ENCODE measurements at places on chromosomes 1 and 21. TPM values are rescaled to one million over a fixed set of nuclear protein-coding genes. Genes with fewer than 3 reads are reported as not detected.

The CCDC181 gene
- total RNA-seq: 0.47 TPM

The TRIM63 gene
- total RNA-seq: 0.09 TPM

The OPTC gene
- total RNA-seq: 0.09 TPM

The RHOU gene
- total RNA-seq: 8.8 TPM

The S100A1 gene
- 0.76 TPM for total RNA-seq

The CITED4 gene
- 1.3 TPM for total RNA-seq

- H3K36me3 ChIP-seq: no peaks in the 10 kb centered on the region
- H3K4me3 ChIP-seq: peak within 1 kb of the TSS; percentile 35
- DNase-seq: peak; percentile 51
- no peak within 1 kb of the TSS for H3K27ac ChIP-seq
- H3K27me3 ChIP-seq: peaks cover 64% of the 10 kb centered on the region
These were observed at the start of gene KDF1 for GRCh38 chr1:26959722-26960624. Gene KDF1 (minus strand): TSS chr1:26960468. CDS start chr1:26952380, 8,088 bp downstream.

GRCh38 chr1:36565576-36566501, 83.1 kb upstream of the CSF3R start:
- no peaks in the 10 kb centered on the region for H3K36me3 ChIP-seq
- H3K27ac ChIP-seq: no peak overlapping the region
- H3K4me1 ChIP-seq: no peaks in the 10 kb centered on the region

DNA sequence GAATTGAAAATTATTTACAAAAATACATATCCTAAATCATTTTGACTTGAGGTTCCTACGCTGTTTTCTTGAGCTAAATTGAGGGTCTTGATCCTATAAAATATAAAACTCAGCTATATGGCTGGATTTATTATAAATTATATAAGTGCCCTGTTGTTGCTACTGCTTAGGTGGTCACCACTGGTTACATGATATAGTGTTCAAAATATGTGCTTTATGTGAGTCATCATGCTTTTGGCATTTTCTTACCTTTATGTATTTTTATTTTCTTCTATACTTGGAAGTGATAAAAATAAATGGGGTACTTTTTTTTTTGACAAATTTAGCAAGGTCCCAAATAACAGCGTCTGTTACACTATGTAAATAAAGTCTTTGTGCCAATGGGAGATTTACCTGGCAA, 31.1 kb upstream of the PTPRC start:
- DNase-seq: no peak
- H3K4me3 ChIP-seq: no peak overlapping the region
- H3K4me1 ChIP-seq: peaks cover 29% of the 10 kb centered on the region
- H3K27me3 ChIP-seq: no peaks in the 10 kb centered on the region
- no peak overlapping the region for H3K27ac ChIP-seq

GRCh38 chr1:216222288-216222687, 201.0 kb downstream of the USH2A start:
- no peaks in the 10 kb centered on the region for H3K27me3 ChIP-seq
- no peaks in the 10 kb centered on the region for H3K4me1 ChIP-seq

- no peaks in the 10 kb centered on the region for H3K4me1 ChIP-seq
- no peaks in the 10 kb centered on the region for H3K27me3 ChIP-seq
- no peaks in the 10 kb centered on the region for H3K36me3 ChIP-seq
- H3K4me3 ChIP-seq: no peak overlapping the region
- no peak for DNase-seq
- no peak overlapping the region for H3K27ac ChIP-seq
These were observed 43.6 kb downstream of the LRRN2 start for GRCh38 chr1:204641936-204642335.

DNA sequence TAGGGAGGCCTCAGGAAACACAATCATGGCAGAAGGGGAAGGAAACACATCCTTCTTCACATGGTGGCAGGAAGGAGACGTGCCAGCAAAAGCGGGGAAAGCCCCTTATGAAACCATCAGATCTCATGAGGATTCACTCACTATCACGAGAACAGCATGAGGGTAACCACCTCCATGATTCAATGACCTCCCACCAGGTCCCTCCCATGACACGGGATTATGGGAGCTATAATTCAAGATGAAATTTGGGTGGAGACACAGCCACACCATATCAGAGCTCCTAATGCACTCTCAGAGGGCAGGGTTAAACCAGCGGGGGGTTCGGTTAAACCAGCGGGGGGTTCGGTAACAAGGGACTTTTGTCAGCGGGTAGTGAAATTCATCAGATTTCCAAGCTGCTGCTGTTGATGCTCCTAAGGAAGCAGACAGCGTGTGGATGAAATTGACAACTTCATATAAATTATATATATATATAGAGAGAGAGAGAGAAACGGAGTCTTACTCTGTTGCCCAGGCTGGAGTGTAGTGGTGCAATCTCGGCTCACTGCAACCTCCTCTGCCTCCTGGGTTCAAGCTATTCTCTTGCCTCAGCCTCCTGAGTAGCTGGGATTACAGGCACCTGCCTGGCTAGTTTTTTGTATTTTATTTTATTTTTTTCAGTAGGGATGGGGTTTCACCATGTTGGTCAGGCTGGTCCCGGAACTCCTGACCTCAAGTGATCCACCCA, 4.2 kb downstream of the CSTB start:
- H3K27ac ChIP-seq: no peak overlapping the region
- no peak overlapping the region for H3K4me3 ChIP-seq
- no peak for DNase-seq
- peaks cover 4% of the 10 kb centered on the region for H3K36me3 ChIP-seq

- no peaks in the 10 kb centered on the region for H3K27me3 ChIP-seq
- peak overlapping the region; percentile 40 for H3K27ac ChIP-seq
- H3K4me1 ChIP-seq: peaks cover 45% of the 10 kb centered on the region
- DNase-seq: no peak
- peaks cover 35% of the 10 kb centered on the region for H3K36me3 ChIP-seq
- no peak overlapping the region for H3K4me3 ChIP-seq
These were observed 72.8 kb downstream of the MRPL37 start for GRCh38 chr1:54272772-54273091.

DNA sequence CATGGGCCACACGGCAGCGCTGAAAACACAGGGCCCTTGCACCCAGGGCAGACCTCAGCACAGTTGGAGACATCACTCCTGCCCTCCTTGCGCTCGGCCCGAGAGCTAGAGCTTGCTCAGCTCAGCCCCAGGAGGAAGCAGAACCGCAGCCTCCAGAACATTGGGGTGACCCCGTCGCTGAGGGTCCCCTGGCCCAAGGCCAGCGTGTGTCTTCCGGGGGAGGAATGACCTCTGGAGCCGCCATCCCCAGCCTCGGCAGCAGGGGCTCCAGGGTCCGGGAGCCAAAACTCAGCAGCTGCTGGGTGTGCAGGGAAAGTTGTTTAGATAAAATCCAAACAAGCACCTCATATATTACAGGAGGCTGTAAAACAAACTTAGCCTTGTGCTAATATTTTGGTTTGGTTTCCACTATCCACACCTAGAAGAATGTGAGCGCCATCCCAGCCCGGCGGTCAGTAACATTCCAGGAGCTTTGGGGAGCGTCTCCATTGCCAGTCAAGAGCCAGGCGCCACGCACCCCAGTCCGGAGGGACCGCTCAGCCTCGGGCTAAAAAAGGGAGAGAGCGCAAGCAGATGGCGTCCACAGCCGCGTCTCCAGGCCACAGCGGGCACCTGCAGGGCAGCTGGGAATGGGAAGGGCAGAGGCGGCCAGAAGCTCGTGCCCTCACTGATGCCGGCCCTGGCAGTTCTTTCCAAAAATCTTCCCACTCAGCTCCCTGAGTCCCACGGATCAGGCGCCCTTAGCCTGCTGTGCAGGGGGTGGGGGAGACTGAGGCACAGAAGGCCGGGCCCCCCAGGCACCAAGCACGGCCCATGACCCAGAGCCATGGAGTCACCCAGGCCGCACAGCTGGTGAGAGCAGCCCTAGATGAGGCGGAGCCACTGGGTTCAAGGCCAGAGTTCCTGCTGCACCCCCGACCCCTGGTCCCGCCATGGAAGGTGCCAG, 52.0 kb downstream of the SLX9 start:
- H3K4me3 ChIP-seq: no peak overlapping the region
- no peaks in the 10 kb centered on the region for H3K27me3 ChIP-seq
- H3K4me1 ChIP-seq: no peaks in the 10 kb centered on the region
- H3K27ac ChIP-seq: no peak overlapping the region
- H3K36me3 ChIP-seq: no peaks in the 10 kb centered on the region
- no peak for DNase-seq

- peak overlapping the region; percentile 74 for H3K4me3 ChIP-seq
- H3K27me3 ChIP-seq: no peaks in the 10 kb centered on the region
- peaks cover 55% of the 10 kb centered on the region for H3K4me1 ChIP-seq
- DNase-seq: peak; percentile 76
These were observed 21.9 kb upstream of the PIK3CD start for GRCh38 chr1:9629445-9630201.

DNA sequence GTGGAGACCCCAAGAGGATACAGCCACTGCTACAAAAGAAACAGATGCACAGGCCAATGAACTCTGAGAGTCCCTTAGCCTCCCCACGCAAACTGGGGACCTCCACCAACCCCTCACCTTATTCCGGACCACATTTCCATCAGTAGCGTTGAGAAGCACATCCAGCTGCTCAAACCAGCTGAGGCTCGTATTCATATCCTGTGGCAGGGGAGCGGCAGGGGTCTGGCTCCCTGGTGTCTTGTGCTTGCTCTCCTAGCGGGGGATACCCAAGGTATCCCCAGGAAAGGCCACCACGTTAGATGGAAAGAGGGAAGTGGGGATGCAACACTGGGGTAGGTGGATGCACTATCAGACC, 481 bp downstream of the CCDC163 start:
- H3K27me3 ChIP-seq: no peaks in the 10 kb centered on the region
- H3K27ac ChIP-seq: peak overlapping the region; percentile 69
- peaks cover 22% of the 10 kb centered on the region for H3K4me1 ChIP-seq
- peak; percentile 26 for DNase-seq
- no peaks in the 10 kb centered on the region for H3K36me3 ChIP-seq

- no peak overlapping the region for H3K4me3 ChIP-seq
- no peaks in the 10 kb centered on the region for H3K4me1 ChIP-seq
- no peaks in the 10 kb centered on the region for H3K36me3 ChIP-seq
- H3K27me3 ChIP-seq: no peaks in the 10 kb centered on the region
- DNase-seq: no peak
These were observed 471.3 kb downstream of the PLA2G4A start for GRCh38 chr1:187300081-187300480.

- peaks cover 56% of the 10 kb centered on the region for H3K27me3 ChIP-seq
- DNase-seq: no peak
- H3K27ac ChIP-seq: peak overlapping the region; percentile 46
- no peak overlapping the region for H3K4me3 ChIP-seq
- H3K4me1 ChIP-seq: no peaks in the 10 kb centered on the region
These were observed 1.9 kb upstream of the COL8A2 start for GRCh38 chr1:36126797-36127500.

- peaks cover 7% of the 10 kb centered on the region for H3K4me1 ChIP-seq
- no peak for DNase-seq
- H3K36me3 ChIP-seq: no peaks in the 10 kb centered on the region
- peak overlapping the region; percentile 61 for H3K27ac ChIP-seq
- no peaks in the 10 kb centered on the region for H3K27me3 ChIP-seq
These were observed 51.8 kb upstream of the GFI1 start for GRCh38 chr1:92538413-92539061.

GRCh38 chr1:108815566-108815965, 41.3 kb downstream of the AKNAD1 start:
- DNase-seq: no peak
- H3K27ac ChIP-seq: no peak overlapping the region
- H3K27me3 ChIP-seq: no peaks in the 10 kb centered on the region
- no peaks in the 10 kb centered on the region for H3K4me1 ChIP-seq

GRCh38 chr1:46642115-46642680, 25.6 kb upstream of the MOB3C start:
- H3K27me3 ChIP-seq: no peaks in the 10 kb centered on the region
- no peak overlapping the region for H3K27ac ChIP-seq
- peaks cover 12% of the 10 kb centered on the region for H3K36me3 ChIP-seq
- no peak overlapping the region for H3K4me3 ChIP-seq
- no peak for DNase-seq
- H3K4me1 ChIP-seq: no peaks in the 10 kb centered on the region
